ENCODE measurements at places on chromosomes 16 and 17.

DNA sequence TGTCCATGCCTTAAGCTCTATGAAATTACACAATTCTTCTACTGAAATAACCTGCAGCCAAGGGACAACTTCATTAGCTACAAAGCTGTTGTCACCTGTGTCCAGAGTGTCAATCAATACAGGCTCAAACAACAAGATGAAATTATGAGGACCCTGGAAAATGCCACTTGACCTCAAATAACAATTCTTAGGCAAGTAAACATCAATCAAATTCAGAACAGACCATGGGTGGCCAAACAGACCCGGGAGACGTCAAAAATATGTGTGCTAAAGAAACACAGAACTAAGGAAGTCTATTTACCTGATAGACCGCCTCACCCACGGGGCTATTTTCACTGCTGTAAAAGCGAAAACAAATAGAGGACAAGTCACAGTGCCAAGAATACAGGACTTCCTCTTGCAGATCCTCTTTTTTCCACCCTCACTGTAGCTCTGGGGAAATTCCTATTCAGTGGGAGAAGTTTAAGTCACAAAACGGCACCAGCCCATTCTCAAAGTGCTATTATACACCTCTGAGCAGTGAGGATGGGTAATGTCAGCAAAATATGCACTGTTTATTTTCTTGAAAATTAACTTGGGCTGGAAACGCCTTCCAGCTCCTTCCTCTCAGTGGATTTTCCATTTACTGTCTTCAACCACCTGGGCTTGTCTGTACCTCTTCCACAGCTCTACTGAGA, 2.7 kb downstream of the LITAF start:
- no peak for DNase-seq

DNA sequence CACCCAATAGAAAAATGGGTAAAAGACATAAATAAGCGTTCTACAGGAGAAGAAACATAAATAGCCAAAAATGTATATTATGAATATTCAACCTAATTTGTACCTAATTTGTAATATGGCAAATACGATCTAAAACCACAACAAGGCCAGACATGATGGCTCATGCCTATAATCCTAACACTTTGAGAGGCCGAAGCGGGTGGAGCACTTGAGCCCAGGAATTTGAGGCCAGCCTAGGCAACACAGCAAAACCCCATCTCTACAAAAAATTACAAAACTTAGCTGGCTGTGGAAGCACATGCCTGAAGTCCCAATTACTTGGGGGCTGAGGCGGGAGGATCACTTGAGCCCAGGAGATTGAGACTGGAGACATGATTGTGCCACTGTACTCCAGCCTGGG, 30.1 kb downstream of the CRLF3 start:
- no peak for DNase-seq

DNA sequence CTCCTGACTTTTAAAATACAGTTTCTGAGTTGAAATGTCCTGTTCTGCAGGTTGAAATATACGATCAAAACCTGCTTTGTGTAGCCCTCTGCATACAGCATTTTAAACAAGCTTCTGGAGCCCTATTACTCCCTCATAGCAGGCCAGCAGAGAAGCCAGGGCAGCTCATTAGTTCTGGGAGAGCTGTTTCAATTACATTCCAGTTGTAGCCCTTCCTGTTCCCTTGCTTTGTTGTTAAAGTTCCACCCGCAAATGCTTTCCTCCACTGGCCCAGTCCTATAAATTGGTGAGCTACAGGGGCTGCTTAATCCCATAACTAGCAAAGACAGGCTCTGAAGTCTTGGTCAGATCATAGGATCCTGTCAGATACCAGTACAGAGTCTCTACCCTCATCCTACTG, 162.5 kb downstream of the SLC39A11 start:
- no peak for DNase-seq

GRCh38 chr17:17554266-17554665, 37.2 kb downstream of the PEMT start:
- no peak for DNase-seq

- DNase-seq, result no peak
These were observed 23.9 kb upstream of the LITAF start for GRCh38 chr16:11610580-11610979.

DNA sequence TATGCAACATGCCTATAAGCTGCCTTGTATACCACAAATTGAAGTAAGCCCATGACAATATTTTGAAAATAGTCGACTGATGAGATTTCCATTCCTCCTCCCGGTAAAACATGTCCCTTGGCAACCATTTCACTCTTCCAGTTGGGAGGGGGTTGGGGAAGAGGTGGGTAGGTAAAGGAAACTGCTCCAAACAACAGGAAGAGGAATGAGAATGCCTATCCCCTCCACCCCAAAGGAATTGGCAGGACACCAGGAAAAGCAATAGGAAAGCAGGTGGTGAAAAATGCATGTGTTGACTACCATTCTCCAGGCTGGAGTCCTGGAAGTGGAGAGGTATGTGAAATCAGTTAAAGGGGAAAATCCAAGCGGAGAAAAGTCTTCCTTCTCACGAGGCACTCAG, 455.9 kb upstream of the PSMD7 start:
- DNase-seq, result no peak

DNA sequence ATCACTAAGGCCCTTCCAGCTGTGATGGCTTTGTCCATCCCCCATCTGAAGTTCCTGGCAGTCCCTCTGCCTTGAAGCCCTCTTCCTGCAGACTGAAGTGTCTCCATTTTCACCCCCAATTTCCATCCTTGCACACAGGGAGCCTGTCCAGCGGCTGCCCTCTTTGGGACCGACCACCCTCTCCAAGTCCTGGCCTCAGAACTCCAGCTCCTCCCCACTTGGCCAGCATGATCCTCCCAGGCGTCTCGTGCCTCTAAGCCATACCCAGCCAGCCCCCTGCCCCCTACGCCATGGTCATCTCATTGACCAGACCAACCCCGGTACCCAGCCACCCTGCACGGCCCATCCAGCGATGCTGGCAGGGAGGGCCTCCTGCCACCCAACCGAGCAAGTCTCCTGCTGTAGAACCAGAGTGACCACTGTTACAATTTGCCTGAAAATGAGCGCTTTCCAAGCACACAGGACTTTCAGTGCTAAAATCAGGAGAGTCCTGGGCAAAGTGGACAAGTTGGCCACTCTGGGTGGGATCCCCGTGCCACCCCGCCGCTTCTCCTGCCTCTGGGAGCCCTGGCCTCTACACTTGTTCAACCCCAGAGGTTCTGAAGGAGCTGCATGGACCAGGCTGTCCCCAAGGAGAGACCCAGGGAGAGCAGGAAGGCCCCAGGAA, 362.0 kb downstream of the SEC14L1 start:
- no peak for DNase-seq
